ENCODE measurements at places on chromosomes 16 and 17.

DNA sequence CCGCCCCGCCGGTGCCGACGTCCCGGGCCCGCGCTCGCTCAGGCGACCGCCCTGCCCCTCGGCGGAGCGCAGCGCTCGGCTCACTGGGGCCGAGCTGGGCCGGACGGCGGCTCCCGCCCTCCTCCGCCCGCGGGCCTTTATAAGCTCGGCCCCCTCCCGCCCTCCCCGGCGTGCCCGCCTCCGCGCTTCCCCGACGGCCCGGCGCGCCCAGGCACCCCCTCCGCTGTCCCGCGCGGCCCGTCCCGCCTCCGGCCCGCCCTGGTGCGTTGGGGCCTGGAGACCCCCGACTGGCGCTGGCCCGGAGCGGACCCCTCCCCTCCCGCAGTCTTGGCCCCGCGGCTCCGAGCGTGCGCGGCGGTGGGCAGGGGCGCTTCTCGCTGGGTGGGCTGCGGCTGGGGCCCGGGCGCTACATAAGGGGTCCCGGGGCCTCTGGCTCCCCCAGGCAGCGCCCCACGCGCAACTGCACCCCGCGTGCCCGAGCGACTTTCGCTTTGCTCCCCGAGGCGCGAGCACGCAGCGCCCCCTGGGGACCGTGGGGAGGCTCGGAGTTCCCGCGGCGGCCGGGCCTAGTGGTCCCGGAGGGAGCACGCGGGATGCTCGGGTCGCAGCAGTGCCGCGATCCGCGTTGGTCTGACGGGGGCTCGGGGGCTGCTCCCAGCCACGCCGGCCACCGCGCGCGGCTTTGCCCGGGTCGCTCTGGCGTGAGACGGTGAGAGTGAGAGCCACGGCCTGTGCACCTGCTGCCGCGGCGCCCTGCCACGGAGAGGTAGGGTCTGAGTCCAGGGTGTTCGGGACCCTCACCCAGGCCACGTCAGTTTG, at the start of gene PIEZO1:
Gene PIEZO1 (minus strand): TSS at position 115 of the 819 bp plus-strand sequence. CDS start 256 bp downstream, outside the sequence.
- no peak for DNase-seq

DNA sequence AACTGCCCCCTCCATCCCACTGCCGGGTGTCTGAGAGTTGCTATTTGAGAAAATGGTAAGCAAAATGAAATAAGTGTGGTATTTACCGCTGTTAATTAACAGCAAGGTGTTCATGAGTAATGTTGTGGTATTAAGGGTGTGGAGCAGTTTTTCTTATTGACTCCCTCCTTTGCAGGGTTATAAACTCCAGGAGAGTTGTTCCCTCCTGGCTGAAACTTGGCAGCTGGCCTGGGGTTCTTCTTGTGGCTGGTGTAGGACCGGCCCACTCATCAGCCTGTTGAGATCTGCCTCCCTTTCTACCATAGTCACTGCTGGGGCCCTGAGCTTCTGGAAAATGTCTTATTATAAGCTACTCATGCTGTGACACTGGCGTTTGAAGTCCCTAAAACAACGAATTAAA, 128.6 kb downstream of the SOX9 start:
- DNase-seq: no peak

DNA sequence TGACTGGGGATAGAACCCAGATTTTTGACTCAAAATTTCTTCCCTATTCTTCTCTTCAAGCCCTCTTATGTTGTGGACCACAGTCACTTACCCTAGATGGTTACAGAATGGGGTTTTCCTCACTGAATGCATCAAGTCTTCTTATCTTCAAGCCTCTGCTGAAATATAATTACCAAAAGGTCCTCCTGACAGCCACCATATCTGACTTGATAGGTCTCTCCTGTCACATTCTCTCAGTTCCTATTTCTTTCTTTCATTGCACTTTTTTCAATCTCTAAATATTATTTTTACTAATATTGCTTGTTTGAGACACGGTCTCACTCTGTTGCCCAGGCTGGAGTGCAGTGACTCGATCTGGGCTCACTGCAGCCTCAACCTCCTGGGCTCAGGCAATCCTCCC, 1.1 kb upstream of the COPZ2 start:
- no peak for DNase-seq

DNA sequence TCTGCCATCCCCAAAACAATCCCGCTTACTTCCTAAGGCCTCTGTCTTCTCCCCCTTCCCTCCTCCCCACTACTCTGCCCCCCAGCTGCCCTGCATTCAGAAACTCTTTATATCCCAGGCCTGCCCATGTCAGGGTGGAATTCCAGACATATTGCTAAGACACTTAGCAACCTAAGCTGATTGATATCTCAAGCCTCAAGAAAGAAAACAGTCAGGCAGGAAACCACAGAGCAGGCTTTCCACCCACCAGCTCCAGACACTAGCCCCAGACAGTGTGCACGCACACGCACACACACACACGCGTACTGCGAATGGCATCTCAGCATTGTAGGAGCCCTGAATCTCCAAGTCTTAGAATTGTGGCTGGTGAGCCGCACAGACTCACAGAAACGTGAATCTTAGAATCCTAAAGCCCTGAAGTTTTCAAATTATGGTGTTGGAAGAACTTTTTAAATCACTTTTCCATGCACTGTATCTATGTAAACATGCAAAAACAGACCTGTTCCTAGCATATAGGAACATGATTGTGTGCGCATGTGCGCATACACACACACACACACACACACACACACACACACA, 8.8 kb upstream of the LPCAT2 start:
- no peak for DNase-seq

DNA sequence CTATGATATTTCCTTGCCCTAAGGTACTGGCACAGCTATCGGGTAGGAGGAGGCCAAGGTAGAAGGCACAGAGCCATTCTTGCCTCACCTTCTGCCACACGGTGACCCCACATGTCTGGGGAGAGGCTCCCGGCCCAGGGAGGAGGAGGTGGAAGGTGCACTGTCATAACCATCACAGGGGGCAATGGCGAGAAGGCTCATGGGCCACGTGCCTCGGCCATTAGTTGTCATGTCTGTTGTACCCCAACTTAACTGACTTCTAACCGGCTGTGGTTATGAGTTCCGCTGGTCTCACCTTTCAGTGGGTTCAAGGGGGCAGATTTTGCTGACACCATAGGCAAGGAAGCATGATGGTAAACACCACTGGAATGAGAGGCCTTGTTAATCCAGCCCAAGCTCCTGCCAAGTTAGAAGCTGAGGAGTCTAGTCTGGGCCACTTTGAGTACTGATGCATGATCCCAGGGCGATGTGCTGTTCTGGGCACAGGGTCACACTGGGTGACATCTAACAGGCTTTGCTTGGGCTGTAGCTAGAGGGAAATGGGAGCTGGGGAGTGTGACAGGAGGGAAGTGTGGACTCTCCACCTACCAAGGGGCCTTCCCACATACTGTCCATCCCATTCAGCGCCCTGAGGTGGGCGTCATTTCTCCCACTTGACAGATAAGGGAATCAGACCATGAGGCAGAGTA, 39.6 kb downstream of the HLF start:
- no peak for DNase-seq

DNA sequence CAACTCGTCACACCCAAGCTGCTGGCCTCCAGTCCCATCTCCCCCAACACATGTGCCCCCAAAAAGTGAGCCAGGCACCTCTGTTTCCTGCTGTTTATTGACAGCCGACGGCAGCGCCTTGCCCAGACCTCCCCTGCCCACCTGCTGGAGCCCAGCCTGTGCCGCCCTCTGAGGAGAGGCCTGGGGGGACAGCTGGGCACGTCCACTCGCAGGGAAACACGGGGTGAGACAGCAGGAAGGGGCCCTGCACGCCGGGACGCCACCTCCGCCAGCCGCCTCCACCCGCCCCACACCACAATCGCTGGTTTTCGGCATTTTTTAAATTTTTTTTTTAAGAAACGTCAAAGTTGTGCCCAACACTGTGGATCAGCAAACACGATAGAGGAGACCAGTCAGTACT, 19.3 kb downstream of the CASKIN1 start:
- no peak for DNase-seq

DNA sequence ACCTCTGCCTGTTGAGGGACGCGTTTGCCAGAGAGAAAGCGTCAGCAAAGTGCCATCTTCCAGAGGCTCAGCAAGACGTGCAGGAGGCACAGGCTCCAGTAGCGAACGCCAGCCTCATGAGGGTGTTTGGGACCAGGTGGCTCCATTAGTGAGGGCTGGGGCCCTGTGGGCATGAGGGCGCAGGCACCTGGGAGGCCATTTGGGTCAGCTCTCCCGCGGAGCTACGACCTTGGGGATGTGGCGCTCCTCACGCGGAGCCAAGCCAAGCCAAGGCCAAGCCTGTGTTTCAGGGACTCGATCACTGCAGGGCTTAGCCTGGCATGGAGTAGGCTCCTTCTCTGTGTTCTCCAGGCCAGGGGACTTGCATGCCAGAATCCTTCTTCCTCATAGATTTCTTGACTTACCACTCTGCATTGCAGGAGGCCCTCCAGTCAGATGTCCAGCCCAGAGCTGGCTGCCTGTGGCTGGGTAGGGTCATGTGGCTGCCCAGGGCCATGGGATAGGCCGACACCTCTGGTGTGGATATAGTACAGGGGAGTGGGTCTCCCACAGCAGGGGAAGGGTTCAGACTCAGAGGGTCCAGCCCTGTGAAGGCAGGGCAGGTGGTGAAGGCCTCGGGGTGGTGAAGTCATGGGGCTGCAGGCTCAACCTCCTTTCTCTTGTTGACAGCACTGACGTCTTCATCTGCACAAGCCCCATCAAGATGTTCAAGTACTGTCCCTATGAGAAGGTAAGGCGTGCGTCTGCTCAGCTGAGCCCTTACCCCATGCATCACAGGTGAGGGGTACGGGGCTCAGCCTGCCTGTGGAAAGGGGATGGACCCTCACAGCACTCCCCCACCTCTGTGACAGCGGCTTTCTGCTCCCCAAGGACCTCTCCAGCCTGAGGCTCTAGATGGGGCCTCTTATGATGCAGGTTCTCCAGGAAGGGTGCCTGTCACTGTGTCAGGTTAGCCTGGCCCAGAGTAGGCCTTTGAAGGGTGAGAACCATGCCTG, 19.6 kb downstream of the NT5M start:
- DNase-seq: no peak

- no peak for DNase-seq
Measured at GRCh38 chr17:80885947-80886582, 105.6 kb upstream of the CHMP6 start.

DNA sequence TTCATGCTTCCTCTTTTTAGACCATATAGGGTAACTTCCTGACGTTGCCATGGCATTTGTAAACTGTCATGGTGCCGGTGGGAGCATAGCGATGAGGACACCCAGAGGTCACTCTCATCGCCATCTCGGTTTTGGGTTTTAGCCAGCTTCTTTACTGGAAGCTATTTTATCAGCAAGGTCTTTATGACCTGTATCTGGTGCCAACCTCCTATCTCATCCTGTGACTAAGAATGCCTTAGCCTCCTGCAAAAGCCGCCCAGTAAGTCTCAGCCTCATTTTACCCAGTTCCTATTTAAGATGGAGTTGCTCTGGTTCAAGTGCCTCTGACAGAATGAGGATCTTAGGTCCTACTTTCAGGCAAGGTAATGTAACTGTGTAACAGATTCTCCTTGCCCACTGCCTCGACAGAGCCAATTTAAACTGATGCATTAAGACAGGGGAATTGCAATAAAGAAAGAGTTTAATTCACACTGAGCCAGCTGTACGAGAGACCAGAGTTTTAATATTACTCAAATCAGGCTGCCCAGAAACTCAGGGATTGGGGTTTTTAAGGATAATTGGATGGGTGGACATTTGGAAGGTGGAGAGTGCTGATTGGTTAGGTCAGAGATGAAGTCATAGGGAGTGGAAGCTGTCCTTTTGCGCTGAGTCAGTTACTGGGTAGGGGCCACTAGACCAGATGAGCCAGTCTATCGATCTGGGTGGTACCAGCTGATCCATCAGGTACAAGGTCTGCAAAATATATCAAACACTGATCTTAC, 59.9 kb upstream of the ATF7IP2 start:
- no peak for DNase-seq

DNA sequence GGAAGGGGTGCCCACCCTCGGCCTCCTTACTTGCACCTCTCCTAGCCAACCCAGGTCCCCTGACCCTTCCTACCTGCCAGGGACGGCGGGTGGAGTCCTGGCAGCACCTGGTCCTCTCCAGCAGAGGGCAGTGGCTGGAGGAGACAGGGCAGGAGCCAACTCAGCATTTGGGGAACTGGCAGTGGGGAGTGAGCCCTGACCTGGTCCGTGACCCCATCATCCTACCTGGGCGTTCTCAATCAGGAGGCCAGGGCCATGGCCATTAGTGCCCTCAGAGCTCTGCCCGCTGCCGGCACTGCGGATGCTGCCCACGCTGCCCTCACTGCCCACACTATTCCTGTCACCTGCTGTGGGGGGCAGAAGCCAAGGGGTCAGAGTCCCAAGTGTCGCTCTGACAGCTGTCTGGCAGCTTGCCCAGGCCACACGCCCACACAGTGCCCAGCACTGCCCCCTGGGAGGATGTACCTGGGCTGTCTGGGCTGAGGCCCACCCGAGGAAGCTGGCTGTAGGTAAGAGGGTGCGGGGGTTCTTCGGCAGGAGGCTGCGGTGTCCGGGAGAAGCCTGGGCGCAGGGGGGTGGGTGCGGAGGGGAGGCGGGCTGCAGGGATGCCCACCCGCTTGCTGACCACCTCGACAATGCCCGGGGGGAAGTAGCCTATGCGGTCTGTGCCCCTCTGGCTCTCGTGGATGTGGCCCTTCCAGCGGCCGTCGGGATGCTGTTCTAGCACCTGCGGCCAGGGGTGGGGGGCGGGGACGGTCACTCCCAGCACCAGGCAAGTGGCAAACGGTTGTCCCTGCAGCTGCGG, 10.8 kb downstream of the CASKIN2 start:
- no peak for DNase-seq

- DNase-seq: no peak
Measured at GRCh38 chr17:51739245-51739886, 419.1 kb downstream of the CA10 start.

- DNase-seq: no peak
Measured at GRCh38 chr17:9150446-9151090, 129.3 kb downstream of the NTN1 start.

DNA sequence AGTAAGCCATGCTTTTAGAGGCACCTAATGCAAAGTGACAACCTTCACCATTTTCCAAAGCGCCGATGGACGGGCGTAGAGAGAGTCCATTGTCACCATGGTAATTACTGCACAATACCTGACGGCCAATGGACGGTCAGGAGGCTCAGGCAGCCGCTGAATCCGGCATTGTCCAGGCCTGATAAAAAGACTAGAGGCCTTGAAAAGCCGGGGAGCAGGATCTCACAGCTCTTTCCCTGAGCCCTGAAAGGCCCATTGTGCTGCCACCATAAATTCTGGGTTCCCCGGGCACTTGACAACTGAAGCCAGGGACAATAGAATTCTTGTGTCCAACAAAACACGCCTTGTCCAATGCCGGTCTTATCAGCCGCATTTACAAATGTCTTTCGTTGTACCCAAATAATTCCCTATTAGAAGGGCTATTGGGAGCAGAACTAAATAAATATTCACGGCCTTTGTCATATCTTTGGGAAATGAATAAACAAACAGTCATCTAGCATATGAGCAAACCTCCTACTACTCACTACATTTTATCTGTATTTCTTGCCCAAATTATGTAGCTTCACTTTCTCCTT, 62.4 kb downstream of the CDH11 start:
- DNase-seq: no peak

- DNase-seq: no peak
Measured at GRCh38 chr17:3977387-3977786, 13.2 kb upstream of the ATP2A3 start.

- DNase-seq: no peak
Measured at GRCh38 chr16:2083409-2083808, 35.6 kb downstream of the TSC2 start.

- no peak for DNase-seq
Measured at GRCh38 chr16:17029602-17030350, 441.0 kb downstream of the XYLT1 start.

GRCh38 chr16:2365397-2366294, 25.1 kb upstream of the ABCA3 start:
- DNase-seq: no peak

Measured in stimulated activated CD4-positive, alpha-beta T cell treated with anti-CD3 and anti-CD28 coated beads, Interleukin-12 subunit alpha, Interleukin-12 subunit beta, amount 100 ng/mL, for 24 hours (primary cell).